ENCODE measurements at places on chromosomes 12 and 14.

DNA sequence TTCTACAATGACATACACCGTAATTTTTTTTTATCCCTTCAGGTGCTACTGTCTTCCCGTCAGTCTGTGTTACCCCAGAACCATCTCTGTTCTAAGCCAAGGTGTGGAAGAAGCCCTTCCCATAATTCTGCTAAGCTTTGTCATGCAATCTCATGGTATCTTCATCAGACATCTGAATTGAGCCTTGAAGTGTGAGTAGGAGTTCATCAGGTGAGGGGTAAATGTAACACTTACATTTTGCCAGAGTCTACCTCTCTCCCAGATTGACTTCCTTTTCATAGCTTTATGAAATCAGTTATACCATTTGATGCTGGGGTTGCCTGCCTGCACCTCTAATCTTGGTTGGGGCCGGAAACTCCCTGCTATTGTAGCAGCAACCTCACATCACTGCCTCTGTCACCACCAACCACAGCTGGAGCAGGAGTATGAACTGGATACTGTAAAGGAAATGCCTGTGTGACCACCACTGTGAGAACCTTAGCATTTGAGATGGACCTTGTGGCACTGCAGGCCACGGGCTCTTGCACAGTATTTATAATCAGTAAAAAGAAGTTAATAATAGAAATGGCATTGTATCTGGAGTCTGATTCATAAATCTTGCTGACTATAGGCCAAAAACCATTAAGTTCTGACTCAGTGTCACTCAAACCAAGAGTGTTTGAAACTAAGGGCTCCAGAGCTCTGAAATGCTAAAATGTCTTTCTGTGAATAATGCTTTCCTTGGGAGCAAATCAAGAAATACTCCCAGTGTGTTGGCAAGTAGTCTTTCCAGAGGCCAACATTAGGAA, 58.7 kb upstream of the STK38L start:
- DNase-seq: no peak

GRCh38 chr14:46788994-46789393, 137.4 kb upstream of the RPL10L start:
- DNase-seq: no peak

- no peak for DNase-seq
Measured at GRCh38 chr12:24066865-24067264, 117.4 kb upstream of the SOX5 start.

DNA sequence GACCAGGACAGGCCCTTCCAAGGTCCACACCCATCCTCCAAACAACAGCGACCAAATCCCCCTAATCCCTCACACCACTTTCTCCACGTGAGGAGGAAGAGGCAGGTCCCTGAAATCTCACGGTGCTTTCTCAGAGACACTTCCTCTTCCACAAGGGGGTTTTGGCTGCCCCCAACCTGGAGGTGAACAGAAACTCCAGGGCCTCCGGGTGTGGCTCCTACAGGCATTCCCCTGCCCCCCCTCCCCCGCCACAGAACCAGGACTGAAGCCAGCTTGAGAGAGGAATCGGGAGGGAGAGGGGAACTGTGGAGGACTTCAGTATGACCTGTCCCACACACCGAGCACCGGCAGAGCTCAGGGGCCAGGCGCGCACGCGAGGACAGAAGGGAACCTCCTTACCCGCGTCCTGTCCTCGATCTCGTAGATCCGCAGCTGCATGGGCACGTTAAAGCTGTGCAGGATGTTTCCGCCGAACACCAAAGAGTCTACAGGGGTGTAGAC, 60.2 kb downstream of the KDM2B start:
- no peak for DNase-seq

DNA sequence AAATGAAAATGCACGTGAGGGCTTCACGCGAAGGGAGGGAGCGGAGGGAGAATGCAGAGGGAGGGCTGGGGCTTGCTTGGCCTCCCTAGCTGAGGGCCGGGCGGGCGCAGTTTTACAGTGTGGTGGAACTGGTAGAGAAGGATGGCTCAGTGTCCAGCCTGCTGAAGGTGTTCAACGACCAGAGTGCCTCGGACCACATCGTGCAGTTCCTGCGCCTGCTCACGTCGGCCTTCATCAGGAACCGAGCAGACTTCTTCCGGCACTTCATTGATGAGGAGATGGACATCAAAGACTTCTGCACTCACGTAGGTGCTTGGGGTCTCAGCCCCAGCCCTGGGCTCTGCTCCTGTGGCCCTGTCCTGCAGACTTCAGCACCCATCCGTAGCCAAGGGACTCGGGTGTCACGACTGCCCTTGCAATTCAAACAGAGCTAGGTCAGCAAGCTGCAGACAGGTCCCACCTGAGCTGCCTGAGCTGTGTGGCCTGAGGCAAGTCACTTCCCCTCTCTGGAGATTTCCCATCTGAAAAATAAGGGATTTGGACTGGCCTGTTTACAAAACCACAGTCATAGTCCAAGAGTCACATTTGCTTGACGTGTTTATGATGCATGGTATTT, 18.4 kb downstream of the OTUB2 start:
- no peak for DNase-seq

- DNase-seq: no peak
Measured at GRCh38 chr12:107440606-107441005, 245.0 kb upstream of the PWP1 start.

GRCh38 chr12:19461999-19462398, 22.7 kb downstream of the AEBP2 start:
- no peak for DNase-seq

- no peak for DNase-seq
Measured at GRCh38 chr12:24020397-24021163, 71.1 kb upstream of the SOX5 start.

- DNase-seq: no peak
Measured at GRCh38 chr14:71204231-71204630, 297.0 kb downstream of the PCNX1 start.

GRCh38 chr12:107929436-107929835, 154.9 kb downstream of the ASCL4 start:
- DNase-seq: no peak

GRCh38 chr14:69705706-69706105, 61.2 kb upstream of the SRSF5 start:
- no peak for DNase-seq

DNA sequence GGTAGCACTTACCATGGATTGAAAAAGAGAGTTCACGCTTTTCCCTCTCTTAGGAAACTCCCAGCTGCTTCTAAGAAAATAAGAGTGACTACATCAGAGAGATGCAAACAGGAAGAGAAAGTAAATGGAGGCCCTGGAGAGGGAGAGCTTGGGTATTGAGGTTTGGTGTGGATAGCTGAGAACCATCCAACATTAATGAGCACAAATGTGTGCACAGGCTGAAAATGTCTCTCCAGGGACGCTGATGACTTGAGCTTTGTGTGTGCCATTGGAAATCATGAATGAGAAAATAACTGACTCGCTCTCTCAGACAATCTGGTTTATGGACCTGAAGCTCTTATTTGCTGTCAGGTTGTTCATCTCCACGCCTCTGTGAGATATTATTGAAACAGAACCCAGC, 318.8 kb downstream of the NRXN3 start:
- DNase-seq: no peak

DNA sequence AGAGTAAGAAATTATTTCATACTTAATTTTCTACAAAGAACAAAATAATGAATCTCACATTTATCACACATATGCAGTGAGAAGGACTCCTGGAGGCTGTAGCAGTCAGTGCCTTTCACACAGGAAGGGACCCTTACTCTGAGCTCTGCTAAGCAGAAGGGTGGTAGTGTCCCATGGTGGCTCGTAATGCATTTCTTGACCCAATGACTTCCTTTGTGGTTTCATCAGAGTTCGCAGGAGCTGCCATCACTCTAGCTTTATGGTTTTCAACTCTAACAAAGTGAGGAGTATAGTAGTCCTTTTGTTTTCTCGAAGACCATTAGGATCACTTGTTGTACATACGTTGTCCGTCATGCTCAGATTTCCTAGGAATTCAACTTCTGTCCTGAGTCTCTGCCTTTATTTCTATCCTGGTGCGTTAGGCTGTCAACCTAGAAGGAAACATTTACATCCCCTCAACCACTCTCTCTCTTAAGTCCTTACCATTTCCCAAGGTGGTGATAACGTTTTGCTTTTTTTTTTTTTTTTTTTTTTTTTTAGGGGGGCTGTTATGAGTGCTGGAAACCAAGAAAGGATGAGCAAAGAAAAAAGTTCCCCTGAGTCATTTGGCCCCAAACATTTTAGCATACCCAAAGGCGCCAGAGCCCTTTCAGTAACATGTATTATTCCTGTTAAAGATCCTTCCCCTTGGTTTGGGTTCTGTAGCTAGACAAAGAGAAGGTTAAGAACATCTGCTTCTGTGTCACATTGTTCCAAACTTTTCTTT, 37.2 kb downstream of the GABARAPL1 start:
- no peak for DNase-seq

DNA sequence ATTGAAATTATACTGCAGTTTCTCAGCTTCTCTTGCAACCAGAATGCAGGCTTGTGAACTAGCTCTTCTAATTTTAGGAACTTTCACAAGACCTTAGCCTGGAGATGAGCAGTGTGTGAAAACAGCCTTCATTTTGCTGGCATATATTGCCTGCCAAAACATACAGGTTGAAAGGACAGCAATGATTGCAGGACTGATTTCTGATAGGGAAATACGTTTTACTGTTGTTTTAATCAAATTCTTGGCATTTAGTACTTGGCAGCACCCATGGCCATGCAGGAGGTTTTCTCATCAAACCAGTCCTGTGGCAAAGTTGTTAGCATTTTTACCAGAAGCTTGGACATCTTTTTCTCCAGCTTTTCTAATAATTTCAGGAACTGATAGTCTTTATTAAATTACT, 91.9 kb upstream of the MUCL1 start:
- no peak for DNase-seq

- DNase-seq: no peak
Measured at GRCh38 chr12:42477941-42478340, 111.6 kb downstream of the PRICKLE1 start.

DNA sequence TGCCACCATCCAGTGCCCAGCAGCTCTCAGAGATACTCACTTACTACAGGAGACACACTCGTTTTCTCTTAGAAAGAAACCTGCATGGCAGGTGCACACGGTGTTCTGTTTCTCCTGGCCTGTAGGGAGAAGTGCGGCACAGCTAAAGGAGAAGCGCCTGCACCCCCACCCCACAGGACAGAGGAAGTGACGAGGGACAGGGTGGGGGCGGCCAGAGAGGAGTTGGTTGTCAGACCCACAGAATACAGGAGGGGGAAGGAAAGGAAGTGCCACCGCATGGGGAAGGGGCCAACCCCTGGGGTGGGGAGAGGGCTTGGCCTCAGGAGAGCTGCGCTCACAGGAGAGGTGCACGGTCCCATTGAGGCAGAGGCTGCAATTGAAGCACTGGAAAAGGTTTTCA, 8.8 kb downstream of the TNFRSF1A start:
- no peak for DNase-seq

- DNase-seq: no peak
Measured at GRCh38 chr14:62916551-62916950, 128.7 kb downstream of the KCNH5 start.

GRCh38 chr14:51638071-51638944, 13.4 kb upstream of the FRMD6 start:
- no peak for DNase-seq

GRCh38 chr14:54486685-54487084, 2.1 kb downstream of the GMFB start:
- DNase-seq: no peak

GRCh38 chr12:51686727-51687126, 95.7 kb downstream of the SCN8A start:
- no peak for DNase-seq

GRCh38 chr12:1768615-1769014, 51.8 kb upstream of the LRTM2 start:
- DNase-seq: no peak
